ENCODE measurements at places on chromosomes 6 and 20.
A peak's percentile ranks its signal among the peaks of the same experiment; 100 is the strongest.

DNA sequence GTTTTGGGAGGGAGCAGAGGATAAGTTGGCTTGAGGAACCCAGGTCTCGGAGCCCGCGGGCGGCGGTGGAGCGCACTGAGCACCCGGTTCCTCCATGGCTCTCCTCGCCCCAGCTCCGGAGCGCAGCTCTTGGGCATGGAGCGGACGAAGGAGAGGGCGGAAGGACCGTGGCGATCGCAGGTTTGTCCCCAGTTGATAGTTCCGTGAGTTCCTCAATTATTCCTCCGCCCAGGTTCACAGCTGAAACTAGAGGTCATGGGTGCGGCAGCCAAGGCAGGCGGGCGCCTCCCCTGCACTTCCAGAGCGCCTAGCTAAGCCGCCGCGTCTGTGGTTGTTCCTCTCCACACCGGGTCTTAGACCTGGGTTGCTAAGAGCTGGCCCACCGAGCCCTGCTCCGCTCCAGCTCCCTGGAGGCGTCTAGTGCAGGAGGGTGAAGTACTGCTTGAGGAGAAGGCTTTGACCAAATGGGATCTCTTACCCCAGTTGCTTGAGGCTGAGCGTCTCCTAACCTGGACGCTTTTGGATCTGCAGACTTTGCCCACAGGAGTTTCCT is at the start of gene HTR1B:
HTR1B (minus strand) TSS at position 184 of the 553 bp plus-strand sequence; CDS start at position 96, 88 bp downstream.
- no peak for DNase-seq

DNA sequence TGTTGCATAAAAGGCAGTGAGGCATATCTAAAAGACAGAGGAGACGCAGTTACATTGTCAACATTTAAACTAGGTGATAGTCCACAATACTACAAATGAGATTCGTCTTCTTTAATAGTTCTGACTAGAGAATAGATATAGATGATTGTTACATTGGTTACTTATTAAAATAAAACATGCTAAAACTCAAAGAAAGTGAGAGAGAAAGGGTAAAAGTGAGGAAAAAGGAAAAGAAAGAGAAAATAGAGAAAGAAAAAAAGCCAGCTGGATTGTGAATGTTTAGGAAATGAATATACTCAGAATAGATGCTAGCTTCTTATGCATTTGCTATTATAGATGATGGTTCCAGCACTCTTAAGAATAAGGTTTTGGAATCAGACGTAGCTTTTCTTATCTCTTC is 27.7 kb upstream of the FAM162B start:
- no peak for DNase-seq

DNA sequence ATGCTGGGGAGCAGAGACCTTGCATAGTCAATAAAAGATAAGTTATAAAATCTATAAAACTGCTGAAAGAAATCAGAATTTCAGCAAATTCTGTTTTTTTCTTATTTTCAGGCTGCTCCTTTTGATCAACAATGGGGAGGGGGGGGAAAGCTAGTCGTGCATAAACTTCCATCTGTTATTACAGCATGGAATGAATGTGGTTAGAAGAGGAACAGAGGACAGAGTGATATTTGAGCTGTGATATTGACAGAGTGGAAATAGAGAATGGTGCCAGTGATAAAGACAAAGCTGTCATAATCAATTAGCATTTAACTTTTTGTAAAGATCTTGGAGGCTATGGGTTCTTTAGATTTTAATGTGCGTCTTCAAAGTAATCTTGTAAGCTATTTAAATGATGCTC is 43.4 kb upstream of the QKI start:
- DNase-seq = no peak

GRCh38 chr6:44230034-44230675 is 6.8 kb downstream of the SLC29A1 start:
- no peak for DNase-seq

DNA sequence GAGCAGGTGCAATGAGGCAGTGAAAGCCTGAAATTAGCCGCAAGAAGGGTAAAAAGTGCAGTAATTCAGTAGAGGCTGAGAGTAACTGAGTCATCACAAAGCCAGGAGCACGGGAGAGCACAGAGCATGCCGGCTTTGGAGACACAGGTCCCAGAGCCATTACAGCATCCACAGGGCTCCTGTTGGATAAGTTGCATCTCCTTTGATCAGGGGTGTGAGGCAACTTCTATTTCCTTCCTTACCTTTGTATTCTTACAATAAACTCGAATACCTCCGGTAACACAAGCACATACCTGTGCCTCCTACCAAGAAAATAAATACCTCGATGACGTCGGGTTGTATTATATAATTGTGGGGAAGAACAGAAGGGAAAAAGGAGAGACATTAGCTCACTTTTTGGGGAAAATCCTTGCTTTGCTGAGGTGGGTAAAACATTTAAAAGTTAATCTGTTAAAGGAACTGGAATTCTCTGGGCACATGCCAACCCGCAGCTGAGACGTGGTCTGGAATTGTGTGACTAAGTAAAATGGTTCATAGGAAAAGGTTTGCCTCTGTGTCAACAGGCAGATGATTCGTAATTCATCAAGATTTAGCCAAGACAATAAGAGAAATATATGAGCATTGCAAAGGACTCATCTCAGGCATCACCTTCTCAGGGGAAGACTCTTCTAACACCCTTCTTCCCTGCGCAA is 360.7 kb upstream of the ZFP64 start:
- DNase-seq = peak; percentile 74

DNA sequence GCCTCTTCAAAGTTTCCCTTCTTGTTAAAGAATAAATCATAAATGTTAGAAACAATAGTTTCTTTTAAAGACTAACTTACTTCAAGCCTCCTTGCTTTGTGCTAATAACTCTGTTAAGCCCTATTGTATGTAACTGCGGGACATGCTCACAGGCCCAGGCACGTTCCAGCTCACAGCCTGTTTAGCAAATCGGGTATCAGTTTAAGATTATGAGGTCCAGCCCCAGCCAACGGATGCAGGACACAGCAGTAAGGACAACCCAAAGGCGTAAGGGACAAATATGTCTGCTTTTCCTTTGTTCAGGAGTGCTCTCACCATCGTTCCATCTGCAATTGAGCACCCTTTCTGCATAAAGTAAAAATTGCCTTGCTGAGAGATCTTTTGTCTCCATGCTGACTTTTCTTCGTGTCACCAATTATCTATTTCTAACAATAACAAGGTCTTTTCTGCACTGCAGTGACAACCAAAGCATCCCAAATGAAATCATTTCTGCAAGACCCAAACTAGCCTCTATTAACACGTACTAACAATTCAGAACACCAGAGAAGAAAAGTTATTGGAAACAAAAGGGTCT is 1.4 kb downstream of the C6orf52 start:
- DNase-seq = no peak

DNA sequence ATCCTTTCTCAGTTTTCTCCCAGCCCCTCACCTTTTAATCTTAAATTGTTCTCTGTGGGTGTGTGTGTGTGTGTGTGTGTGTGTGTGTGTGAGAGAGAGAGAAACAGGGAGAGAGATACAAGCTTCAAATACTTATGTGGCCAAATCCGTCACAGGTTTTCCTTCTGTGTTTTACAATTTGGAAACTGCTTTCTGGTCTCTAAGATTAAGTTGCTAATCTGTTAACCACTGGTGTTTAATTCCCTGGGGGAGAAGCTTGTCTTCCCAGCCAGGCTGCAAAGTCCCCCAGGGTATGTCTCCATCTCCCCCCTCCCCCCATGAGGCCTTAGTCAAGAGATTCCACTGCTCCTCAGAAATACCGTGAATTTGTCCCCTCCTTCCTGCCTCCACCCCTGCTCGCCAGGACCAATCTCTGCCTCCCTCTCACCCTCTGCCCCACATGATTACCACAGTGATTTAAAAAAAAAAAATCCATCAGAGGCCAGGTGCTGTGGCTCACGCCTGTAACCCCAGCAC is 49.0 kb downstream of the RIPOR3 start:
- DNase-seq = no peak

GRCh38 chr6:18543051-18543450 is 155.9 kb downstream of the RNF144B start:
- DNase-seq = no peak

DNA sequence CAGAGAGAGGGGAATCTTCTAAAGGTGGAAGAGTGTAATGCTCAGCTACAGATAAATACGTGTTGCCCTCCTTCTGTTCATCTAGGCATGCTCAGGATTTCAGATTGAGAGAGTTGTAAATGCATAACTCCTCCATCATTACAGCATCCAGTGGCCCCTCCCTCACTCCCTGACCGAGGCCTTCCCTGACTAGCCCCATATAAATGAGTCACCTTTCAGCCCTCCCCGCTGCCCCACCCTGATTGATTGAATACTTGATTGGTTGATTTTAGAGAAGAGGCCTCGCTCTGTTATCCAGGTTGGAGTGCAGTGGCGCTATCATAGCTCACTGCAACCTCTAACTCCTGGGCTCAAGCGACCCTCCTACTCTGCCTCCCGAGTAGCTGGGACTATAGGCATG is 193.7 kb downstream of the EYA2 start:
- no peak for DNase-seq

GRCh38 chr20:50366270-50367103 is 143.7 kb upstream of the PTPN1 start:
- no peak for DNase-seq

DNA sequence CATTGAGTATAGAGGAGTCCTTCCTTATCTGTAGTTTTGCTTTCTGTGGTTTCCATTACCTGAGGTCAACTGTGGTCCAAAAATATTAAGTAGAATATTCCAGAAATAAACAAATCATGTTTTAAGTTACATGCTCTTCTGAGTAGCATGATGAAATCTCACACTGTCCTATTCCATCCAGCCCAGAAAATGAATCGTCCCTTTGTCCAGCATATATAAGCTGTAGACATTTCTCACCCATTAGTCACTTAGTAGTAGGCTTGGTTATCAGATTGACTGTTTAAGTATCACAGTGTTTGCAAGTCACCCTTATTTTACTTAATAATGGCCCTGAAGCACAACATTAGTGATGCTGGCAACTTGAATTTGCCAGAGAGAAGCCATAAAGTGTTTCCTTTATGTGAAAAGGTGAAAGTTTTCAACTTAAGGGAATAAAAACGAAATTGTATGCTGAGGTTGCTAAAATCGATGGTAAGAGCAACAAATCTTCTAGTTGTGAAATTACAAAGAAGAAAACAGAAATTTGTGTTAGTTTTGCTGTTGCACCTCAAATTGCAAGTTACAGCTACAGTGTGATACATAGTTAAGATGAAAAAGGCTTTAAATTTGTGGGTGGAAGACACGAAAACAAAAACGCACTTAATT is 198.6 kb upstream of the SIM1 start:
- no peak for DNase-seq

DNA sequence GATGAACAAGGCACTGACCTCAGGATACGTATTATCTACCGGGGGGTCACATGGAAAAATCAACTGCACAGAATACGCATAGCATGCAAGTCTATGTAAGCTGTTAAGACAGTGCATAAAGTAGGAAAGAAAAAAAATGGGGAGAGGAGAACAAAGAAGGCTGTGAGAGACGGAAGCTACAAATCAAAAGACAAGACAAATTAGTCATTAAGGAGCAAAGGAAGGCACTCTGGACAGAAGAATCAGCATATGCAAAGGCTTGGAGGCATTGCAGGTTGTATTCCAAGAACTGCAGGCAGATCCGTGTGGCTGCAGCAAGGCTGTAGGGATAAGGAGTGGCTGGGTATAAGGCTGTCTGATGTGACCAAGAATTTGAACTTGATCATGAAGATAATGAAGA is 89.0 kb downstream of the NRSN1 start:
- DNase-seq = no peak

DNA sequence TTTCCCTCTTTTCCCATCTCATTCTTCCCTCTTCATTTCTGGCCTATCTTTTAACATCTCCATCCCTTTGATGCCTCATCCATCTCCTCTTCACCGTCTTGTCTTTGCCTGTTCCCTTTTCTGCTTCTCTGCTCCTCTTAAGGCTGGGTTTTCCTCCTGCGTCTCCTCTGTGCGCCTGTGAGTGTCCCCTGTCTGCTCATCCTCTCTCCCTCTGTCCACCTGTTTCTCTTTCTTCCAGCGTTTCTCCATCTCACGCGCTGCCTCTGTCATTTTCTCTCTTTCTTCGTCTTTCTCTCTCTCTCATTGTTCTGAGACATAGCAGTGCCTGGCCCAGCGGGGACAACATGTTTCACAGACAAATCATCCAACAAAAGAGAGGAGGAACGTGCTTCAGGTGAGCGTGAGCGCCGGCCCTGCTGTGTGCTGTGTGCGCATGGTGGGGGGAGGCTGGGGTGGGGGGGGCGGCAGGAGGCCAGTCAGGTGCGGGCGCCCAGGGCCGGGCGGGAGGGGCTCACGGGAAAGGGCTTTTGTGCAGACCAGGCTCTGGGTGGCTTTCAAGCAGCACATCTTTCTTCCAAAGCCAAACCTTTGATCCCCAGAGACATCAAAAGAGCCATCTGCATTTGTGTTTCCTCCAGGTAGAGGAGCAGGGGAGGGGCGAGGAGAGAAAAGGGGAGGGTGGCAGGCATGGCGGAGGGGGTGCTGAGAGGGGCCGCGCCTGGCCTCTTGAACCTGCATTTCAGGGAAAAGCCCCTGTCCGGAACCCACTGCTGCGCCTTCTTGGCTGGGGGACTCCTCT is 121.3 kb downstream of the VEGFA start:
- no peak for DNase-seq

DNA sequence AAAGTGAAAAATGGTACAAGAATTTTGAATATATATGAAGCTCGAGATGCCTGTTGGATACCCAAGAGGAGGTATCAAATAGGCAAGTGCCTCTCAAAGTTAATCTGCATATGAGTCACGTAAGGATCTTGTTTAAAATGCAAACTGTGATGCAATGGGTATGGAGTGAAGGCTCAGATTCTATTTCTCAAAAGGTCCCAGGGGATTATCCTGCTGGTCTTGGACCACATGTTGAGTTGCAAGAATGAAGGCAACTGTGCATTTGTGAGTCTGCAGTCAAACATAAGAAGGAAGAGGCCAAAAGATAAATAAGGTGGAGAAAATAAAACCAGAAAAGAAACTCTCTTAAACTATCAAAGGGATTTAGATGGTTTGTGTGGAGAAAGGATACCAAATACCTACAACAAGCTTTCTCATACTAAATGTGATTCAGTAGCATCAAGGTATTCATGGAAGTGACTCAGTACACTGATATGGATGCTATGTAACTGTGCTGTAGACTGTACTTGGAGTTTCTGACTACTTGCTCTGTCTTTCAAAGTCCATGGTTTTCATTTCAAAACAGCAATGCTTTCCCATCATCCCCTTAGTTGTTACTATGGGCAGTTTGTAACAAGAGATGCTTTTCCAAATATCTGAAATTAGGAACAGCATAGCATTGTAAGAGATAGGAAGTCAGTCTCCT is 106.3 kb downstream of the GFRAL start:
- DNase-seq = peak; percentile 53

GRCh38 chr6:122996794-122997505 is 915 bp downstream of the CLVS2 start:
- no peak for DNase-seq

DNA sequence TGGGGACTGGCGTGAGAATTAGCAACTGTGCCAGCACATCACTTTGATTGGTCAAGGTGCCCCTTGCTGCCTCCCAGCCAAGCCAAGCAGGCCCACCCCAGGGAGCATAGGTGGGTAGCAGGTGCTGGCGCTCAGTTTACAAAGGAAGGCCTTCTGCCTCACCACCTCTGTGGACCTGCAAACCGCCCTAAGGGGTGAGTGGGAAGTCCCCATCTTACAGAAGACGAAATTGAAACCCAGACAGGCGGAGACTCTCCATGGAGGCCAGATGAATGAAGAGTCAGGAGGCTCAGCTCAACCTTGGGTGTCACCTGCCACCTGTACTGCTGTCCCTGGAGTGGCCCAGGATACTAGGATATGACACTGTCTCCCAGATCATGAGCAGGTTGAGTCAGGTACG is 21.5 kb upstream of the MAS1L start:
- no peak for DNase-seq

All from muscle of back (tissue), 13 donors.